Astrocyte of the spinal cord (primary cell): ENCODE measurements at places on chromosomes 6 and 20.

GRCh38 chr6:109944448-109944847 lies 33.7 kb upstream of the GPR6 start:
- DNase-seq: no peak

DNA sequence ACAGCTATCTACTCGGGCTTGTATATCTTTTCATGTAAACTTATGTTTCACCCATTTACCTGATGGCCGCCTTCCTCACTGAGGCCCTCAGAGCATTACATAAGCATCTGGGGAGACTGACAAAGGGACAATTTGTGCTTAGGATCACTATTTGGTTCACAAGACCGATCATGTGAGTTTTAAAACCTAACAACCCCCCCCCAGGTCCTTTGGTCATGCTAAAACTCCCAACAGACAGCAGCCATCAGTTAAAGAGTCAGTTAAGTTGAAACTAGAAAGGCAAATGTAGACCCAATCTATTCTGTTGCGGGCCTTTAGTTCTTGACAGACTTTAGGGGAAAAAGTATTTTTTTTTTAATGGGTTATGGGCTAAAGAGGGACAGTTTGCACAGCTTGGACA lies 205.0 kb upstream of the RNF24 start:
- no peak for DNase-seq

GRCh38 chr6:36962874-36963273 lies 8.3 kb downstream of the PI16 start:
- DNase-seq: no peak

- DNase-seq: no peak
These were observed 38.3 kb downstream of the BCL2L1 start for GRCh38 chr20:31684153-31685015.

DNA sequence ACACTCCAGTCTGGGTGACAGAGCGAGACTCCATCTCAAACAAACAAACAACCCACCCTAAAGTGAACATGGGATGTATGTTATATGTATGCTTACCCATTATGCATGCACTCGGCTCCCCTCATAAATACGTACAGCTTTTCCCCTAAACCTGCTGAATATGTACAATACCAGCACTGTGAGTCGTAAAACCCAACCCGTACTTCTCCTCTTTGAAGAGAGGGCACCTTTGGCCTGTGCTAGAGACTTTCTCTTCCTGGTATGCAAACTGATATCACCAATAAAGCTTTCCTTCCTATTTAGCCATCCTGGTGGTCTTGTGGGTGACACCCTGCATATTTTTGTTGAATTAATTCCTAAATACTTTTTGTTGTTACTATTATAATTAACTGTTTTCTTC lies 51.3 kb downstream of the VSTM2L start:
- DNase-seq: no peak

DNA sequence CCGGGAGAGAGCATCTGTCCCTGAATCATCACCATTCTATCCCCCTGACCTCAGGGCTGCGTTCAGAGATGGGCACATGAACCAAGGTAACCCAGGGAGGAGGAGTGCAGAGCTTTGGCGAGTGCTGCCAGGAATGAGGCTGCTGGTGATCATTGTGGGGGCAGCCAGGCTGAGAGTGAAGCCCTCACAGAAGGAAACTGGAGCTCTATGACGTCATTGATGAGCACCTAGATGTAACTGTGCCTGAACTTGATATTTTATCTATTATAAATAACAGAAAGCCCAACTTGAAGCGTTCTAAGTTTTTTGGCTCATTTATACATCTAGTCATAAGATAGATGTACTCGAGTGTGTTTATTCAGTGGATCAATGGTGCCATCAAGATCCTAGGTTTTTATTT lies 17.3 kb upstream of the TSHZ2 start:
- DNase-seq: no peak

DNA sequence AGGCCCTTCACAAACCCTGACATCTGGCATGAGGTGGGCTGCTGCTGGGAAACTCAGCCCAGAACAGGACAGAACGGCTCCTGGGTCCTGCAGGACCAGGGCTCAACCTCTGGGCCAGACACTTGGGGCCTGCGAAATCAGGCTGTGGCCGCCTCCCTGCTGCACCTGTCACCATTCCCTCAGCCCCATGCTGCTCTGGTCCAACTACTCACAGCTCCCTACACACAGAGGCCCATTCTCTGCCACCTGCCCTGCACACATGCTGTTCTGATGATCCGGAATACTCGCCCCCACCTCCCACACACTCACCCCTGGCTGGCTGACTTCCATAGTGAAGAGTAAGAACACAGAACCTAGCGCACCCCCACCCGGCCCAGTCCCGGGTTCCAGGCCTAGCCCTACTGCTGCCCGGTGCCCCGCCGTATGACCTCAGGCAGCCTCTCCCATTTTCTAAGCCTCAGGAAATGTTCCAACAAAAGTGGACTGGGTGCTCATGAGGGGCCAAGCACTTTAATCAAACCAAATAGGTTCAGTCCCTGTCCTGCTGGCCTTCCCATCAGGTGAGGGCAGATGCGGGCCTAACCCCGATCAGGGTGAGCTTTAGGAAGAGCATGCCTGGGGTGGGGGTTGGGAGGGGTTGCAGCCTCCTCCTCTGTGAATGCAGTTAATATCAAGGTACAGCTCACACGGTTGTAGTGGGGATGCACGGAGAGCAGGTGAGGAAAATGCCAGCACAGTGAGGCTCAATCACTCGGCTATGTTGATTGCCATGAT lies 3.9 kb downstream of the PEDS1 start:
- DNase-seq: no peak

DNA sequence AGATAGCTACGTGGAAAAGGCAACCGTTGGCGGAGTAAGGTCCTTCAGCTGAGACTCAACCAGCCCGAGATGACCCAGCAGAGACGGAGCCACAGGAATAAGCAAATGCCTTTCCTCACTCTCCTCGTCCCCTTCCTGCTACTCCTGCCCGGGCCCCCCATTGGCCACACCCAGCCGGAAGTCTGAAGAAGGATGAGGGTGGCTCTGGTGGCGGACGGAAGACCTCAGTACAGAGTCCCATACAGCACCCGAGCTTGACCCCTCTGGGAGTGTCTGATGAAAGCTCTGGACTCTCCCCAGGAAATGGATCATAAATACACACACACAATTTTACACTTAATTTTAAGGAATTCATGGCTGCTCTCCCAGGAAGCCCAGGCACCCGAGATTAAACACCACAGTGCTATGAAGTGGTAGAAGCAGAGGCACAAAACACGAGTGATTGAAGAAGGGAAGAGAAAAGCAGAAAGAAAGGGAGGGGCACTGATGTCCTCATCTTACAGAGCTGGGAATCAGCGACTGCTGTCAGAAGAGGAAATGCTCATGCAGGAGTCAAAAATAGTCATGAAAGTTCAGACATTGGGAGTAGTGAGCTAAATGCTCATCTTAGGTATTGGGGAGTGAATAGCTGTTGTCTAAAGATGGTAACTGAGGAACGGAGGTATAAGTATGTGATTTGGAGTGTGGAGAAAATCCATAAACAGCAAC lies 125.6 kb downstream of the BANF2 start:
- DNase-seq: no peak
